ENCODE measurements at places on chromosomes 2 and 18.

GRCh38 chr2:239287461-239287860 lies 113.4 kb downstream of the HDAC4 start:
- DNase-seq, result no peak

GRCh38 chr18:32298171-32298667 lies 108.4 kb downstream of the MEP1B start:
- no peak for DNase-seq

- no peak for DNase-seq
These were observed 152.9 kb downstream of the LPIN1 start for GRCh38 chr2:11899264-11899818.

GRCh38 chr2:168072626-168073303 lies 174.6 kb downstream of the STK39 start:
- no peak for DNase-seq

GRCh38 chr2:19800796-19801195 lies 101.0 kb downstream of the TTC32 start:
- no peak for DNase-seq

- DNase-seq, result no peak
These were observed 32.0 kb upstream of the STPG4 start for GRCh38 chr2:47187069-47187468.

DNA sequence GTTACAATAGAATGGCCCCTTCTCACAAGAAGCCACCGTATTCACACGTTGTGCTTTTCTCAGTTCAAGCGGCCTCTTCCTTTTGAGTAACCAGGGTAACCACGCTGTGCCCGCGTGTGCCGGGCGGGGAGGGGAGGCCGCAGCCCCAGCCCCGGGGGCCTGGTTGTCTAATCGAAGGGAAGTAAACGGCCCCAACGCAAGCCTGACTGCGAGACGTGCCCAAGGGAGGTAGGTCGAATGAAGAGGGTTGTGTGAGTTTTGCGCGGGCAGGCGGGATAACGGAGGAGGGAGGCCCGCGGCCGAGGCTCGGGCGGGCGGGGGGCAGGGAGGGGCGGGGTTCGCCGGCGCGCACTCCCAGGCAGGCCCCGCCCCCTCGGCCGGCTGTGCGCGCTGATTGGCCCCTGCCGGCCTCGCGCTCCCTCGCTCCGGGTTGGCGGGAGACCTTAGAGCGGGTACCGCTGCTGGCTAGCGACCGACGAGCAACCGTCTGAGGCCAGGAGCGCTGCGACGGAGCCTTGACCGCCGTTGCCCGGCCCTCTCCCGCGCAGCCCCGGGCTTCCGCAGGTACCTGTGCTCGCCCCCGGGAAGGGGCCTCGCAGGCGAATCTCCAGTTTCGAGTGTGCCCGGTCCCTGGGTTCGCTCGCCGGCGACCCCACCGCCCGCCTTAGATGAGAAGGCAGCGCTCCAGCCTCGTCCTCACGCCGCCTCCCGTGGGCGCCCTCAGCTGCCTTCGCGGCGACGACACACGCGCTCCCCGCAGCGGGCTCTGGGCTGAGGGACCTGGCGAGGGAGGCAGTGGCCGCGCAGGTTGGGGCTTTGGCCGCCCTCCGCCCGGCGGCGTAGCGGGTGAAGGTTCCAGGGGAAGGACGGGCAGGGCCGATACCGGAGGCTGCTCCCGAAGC lies at the start of gene SPDYA:
TSS of gene SPDYA (plus strand) at position 451 of the 902 bp plus-strand sequence. CDS start 5,181 bp downstream, outside the sequence.
- DNase-seq, result peak; percentile 83

DNA sequence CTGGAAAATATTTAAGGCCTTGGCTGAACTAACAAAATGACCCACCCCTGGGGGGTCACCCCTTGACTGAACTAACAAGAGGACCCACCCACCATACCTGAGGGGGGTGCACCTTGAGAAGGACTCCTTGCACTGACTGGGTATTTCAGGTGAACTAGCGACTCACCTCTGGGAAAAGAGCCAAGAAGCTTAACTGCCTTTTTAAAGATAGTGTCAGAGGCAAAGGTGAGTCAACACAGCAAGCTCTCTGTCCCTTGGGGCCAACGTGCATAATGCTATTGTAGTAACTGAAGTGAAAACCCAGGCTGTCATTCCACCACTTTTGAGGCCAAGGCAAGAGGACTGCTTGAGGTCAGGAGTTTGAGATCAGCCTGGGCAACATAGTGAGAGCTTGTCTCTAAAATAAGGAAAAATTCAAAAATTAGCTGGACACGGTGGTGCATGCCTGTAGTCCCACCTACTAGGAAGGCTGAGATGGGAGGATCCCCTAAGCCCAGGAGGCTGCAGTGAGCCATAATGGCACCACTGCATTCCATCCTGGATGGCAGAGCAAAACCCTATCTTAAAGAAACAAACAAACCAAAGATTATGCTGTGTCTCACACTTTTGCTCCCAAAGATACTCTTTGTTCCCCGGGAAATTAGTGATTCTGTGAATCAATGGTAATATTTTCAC lies 36.4 kb upstream of the ZCCHC2 start:
- DNase-seq, result no peak

DNA sequence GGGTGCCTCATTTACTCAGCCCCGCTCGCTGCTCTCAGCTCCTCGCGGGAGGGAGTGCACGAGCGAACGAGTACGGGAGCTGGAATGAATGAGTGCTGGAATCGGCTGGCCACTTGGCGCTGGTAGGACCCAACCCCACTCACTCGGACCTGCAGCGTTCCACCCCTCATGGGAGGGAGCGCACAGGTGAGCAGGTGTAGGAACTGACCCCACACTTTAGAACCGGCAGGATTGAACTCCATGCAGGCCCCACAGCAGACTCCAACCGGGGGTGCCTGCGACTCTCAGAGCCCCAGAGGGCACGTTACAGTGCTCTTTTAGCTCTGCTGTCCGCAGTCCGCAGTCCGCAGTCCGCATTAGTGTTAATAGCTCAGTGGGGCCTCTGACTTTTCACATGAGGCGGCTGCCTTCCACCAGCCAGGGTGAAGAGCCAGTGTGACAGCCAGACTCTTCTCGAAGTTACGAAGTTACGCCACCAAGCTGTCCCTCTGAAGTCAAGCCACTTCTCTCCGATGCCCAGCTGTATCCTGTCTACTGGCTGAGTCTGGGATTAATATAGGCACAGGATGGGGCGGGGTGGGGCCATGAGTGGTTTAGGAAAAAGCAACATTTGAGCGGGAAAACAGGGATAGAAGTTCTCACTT lies 102.7 kb upstream of the ARHGAP15 start:
- DNase-seq, result no peak

DNA sequence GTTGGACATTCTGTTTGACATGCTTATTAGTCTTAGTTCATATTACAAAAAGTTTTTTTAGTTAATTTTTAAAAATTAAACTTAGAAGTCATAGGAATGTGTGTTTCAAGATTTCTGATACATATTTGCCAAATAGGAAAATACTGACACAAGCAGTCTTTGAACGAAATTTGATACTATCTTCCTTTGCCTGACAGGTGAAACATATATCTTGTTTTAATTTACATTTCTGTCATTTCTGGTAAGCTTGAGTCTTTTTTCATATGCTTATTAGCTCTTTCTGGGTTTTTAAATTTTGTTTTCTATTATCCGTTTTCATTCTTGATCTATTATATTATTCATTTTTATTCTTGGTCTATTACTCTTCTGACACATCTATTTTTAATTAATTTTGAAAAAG lies 24.5 kb downstream of the ITGAV start:
- DNase-seq, result no peak

DNA sequence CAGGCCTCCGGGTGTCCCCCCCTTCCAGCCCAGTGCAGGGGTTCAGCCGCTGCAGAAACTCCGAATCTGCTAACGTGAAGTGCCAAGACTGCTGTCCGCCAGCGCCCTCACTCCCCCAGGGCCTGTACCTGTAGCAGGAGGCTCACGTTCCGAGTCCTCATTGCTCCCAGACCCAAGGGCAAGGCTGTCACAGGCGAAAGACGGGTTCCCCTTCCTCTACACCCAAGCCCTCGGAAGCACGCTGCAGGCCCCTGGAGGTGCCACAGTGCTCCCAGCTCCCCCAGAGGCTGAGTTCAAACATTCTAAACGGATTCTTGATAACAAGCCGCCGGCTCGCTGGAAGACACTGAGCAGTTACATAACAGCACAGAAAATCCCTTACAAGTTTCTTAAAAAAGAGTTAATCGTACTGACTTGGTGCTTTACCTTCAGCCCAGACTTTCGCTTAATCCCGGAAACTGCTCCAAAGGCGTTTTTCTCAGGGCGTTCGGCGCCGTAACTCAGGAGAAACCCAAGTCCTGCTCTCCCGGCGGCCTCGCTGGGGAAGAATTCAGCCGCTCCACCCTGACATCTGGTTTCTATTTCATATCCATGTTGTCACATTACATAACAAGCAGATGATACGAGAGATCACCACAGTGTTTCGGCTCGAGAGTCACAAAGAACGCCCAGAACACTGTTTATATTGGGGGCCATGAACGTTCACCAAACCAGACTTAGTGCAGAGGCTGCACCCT lies 92.0 kb downstream of the HDAC4 start:
- DNase-seq, result no peak

- no peak for DNase-seq
These were observed 204.4 kb downstream of the SRBD1 start for GRCh38 chr2:45406621-45407020.

GRCh38 chr2:219268294-219268693 lies 10.9 kb upstream of the DNAJB2 start:
- DNase-seq, result no peak

Data from CD4-positive, alpha-beta T cell treated with Interleukin-17A for 1 hour (primary cell).